Activated CD4-positive, alpha-beta T cell treated with anti-CD3 and anti-CD28 coated beads for 48 hours (primary cell): ENCODE measurements at places on chromosomes 11 and 22.

GRCh38 chr22:31753005-31753633 lies 700 bp upstream of the DEPDC5 start:
- DNase-seq = peak; percentile 17

GRCh38 chr11:101199416-101199815 lies 69.8 kb upstream of the PGR start:
- DNase-seq = no peak

DNA sequence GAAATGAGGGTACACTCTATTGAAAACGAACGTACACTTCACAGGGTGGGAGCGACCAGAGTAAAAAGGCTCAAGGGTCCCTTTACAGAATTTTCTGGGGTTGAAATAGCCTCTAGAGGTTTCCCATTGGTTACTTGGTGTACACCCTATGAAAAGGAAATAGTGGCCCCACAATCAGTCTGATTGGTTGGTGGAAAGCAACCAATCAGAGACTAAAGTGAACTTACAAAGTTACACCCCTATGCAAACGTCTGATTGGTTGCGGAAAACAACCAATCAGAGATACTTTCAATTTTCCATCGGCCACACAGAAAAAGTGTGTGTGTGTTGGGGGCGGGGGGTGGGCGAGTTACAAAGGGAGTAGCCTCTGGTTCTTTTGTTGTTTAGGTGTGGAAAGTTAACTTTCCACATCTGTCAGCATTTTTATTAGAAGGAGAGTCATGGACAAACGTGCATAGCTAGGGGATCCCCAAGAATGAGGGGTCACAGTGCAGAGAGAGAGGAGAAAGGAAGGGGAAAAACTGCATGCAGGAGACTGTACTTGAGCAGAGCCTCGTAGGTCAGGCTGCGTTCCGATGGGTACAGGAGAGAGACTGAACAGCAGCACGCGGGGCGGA lies 1152.1 kb downstream of the TBC1D22A start:
- no peak for DNase-seq

DNA sequence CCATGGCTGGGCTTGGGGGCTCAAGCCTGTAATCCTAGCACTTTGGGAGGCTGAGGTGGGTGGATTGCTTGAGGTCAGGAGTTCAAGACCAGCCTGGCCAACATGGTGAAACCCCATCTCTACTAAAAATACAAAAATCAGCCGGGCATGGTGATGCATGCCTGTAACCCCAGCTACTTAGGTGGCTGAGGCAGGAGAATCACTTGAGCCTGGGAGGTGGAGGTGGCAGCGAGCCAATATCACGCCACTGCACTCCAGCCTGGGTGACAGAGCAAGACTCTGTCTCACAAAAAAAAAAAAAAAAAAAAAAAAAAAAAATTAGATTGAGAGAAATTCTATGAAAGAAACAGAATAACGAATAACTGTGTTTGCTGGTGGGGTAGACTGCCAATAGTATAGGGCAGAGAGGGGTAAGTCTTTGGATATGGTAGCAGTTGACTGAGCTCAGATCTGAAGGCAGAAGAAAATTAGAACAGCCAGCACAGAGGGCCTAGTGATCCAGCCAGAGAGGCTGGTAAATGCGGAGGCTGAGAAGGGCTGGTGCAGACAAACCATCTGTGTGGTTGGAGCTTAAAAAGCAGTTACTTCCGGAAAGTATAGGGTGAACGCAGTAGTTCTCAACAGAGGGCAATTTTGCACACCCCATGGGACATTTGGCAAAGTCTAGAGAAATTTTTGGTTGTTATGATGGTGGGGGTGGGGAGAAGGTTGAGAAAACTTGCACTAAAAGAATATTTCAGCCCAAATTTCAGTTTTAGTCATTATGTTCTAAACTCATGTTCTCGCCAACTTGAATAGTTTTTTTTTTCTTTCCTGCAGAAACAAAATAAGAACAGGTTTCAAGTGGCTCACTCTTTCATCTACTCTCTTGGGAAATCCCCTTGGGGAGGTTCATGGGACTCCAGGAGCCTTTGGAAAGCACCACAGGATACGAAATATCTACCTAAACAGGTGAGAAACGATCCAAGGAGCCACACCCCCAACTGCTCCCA lies 1.6 kb upstream of the HORMAD2 start:
- DNase-seq = peak; percentile 32

- no peak for DNase-seq
These were observed 133.8 kb downstream of the OSBP2 start for GRCh38 chr22:30828187-30829155.

DNA sequence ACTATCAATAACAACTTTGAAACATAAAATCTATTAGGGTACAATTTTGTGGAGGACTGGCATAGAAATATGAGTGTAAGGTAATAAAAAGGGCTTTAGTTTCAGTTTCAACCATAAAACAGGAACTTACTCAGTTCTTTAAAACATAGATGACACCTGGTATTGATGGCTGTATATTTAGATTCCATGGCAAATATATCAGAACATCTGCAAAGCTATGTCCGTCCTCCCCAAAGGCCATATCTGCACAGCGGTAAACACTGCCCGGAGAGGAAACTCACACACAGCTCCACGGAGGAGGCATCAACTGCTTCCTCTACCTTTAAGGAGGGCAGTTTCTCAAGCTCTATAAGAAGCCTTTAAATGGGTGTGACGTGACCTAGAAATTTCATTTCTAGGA lies 993.3 kb downstream of the BRD1 start:
- no peak for DNase-seq

DNA sequence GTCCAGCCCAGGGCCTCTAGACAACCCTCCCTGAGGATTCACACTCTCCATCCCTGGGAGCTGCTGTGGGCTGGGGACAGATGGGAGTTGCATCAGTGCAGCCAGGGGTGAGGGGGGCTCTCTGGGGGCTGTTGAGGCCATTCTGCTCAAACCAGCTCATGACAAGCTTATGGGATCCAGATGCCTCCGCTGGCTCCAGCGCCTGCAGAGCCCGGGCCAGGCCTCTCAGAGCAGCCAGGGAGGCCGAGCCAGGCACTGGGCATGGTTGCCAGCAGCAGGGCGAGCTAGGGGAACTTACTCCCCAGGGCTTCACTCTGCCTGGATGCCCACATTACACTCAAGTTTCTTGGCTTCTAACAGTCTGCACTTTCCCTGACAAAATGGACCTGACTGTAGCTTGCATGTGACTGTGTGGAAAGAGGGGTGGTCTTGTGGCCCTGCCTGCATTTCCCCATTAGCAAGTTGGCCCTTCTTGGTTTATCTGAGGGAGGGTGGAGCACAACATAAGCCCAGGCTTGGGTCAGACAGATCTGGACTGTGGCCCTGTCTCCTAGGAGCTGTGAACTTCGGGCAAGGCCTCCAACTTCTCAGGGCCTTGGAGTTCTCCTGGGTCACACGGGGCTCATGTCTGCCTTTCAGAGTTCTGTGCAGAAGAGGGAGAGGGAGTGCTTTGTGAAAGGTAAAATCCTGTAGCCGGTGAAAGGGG lies 34.5 kb upstream of the CYB5R3 start:
- no peak for DNase-seq

DNA sequence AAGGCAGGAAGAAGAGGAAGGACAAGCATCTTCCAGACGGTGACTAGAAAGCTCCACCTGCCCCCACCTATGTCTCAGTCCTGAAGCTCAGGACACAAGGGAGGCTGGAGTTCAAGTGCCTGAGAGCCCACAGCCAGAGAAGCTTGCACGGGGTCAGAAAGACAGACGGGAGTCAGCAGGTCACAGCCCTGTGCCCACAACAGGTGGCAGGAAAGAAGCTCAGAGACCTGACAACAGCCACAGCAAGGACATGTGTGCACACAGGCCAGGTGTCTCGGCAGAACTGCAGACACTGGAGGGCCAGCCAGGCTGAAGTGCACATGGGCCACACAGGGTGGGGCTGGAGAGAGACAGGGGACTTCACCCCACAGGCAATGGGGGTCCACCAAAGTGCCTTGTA lies 37.2 kb upstream of the MOB2 start:
- DNase-seq = no peak

GRCh38 chr11:42407341-42407740 lies 904.5 kb upstream of the API5 start:
- no peak for DNase-seq

GRCh38 chr11:126884192-126884591 lies 116.4 kb downstream of the KIRREL3 start:
- DNase-seq = no peak

- peak; percentile 27 for DNase-seq
These were observed 213.1 kb downstream of the INSC start for GRCh38 chr11:15327786-15328231.

DNA sequence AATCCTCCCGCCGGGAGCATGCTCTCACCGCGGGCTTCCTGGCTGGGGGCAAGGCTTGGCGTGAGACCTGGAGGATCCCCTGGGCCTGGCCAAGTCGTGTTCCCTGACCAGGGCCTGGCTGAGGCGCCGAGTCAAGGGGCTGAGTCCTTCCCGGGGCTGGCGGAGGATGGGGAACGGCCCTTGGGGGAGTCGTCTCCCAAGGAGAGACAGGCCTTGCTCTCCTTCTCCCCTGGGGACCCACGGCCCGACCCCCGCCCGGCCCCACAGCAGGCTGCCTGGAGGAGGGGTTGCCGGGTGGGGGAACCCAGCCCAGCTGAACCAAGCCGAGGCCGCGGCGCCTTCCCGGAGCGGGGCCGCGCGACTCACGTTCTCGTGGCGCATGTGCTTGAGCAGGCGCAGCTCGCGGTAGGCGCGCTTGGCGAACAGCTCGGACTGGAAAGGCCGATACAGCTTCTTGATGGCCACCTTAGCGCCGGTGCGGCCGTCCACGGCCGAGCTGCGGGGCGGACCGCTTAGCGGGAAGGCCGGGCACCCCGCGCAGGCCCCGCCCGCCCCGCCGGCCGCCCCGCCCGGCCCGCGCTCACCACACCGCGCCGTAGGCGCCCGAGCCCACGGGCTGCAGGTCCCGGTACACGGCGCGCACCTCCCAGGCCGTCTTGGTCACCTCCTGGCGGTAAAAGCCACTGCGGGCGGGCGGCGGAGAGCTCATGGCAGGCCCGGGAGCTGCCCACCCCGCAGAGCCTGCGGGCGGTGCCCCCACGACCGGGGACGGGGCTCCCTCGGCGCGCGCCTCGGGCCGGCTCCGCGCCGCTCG lies 475 bp downstream of the MAPK12 start:
- peak; percentile 64 for DNase-seq

DNA sequence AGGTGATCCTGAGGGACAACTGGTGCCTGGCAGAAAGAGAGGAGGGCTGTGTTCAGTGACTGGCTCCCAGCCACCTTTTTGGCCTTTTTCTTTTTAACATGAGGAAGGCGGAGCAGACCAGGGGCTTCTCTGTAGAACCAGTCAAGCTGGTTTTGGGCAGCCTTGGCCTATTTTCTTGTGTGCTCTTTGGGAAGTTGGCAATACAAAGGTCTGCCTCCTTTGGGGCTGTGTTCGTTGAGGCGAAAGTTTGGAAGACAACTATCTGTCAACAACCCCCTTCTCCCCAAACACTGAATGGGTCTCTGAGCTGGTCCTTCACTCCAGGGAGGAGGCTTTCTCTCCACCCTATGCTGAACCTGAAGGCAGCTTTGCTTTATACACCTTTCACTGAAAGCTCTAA lies 8.5 kb downstream of the MARK2 start:
- no peak for DNase-seq

DNA sequence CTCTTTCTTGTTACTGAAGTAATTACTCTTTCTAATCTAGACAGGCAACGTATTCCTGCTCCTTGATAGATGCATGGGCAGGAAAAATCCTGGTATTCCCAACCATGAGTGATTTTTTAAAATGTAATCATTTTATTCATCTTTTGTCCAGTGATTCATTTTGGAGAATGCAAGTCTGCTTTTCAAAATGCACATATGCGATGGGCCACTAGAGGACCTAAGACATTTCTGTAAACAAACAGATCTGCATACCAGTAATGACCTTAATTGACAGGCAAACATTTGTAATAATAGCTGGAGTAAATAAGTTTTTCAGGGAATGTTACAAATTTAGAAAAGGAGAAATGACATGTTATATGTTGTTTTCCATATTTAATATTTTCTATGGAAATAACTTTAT lies 1167.6 kb downstream of the JRKL start:
- DNase-seq = no peak

- DNase-seq = no peak
These were observed 6.8 kb downstream of the CAPN1 start for GRCh38 chr11:65188486-65188885.

DNA sequence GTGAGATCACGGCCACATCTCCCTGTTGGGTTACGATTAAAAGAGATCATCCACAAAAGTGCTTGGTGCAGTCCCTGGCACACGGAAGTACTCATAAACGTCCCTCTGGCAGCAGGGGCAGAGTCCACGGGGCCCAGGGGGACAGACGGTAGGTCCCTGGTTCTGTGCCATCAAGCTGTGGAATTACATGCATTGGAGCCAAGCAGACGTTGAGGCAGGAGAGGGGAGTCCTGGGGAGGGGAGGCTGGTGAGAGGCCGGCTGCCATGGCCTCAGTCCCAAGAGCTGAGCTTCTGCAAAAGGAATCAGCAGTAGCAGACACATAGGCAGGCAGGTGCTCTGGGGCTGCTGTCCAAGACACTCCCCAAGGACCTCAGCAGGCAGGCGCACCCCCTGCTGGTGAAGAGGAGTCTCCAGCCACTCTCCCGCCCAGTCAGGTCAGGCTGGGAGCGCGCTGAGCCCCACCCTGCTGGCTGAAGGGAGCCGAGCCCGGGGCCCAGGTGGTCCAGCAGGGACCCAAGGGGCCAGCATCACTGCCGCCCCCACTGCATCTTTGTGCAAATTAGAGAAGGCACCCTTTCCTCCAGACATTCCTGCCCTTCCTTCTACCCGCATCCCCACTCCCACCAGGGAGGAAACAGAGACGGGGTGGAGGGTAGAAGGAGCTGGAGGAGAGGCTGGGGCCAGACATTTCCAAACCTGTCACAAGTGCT lies 7.6 kb upstream of the KCTD17 start:
- DNase-seq = peak; percentile 72

DNA sequence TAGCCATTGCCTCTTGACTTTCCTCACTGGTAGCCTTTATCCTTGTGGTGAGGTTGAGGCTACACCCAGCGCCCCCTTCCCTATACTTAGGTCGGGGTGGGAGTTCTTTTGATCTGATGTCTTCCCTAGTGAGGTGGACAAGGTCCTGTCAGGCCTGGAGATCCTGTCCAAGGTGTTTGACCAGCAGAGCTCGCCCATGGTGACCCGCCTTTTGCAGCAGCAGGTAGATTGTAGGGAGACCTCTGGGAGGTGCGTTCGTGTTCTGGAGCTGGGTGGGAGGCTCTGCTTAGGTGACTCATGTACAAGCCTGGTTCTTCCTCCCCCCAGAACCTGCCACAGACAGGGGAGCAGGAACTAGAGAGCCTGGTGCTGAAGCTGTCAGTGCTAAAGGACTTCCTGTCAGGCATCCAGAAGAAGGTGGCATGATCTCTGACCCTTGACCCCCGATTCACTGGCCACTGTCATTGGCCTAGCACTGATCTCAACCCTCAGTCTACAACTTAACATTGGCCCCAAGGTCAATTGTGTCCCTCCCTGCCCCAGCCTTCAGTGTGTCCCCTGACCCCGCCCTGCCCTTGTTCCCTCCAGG lies 4.9 kb downstream of the INPPL1 start:
- no peak for DNase-seq

GRCh38 chr11:33761471-33761870 lies 12.8 kb downstream of the FBXO3 start:
- no peak for DNase-seq
